Muscle of arm (tissue), 14 donors: ENCODE measurements at places on chromosomes 7 and 10. TPM values are rescaled to one million over a fixed set of nuclear protein-coding genes. Genes with fewer than 3 reads are reported as not detected.

GRCh38 chr7:28823582-28823981 lies 134.5 kb downstream of the TRIL start:
- no peak for DNase-seq

DNA sequence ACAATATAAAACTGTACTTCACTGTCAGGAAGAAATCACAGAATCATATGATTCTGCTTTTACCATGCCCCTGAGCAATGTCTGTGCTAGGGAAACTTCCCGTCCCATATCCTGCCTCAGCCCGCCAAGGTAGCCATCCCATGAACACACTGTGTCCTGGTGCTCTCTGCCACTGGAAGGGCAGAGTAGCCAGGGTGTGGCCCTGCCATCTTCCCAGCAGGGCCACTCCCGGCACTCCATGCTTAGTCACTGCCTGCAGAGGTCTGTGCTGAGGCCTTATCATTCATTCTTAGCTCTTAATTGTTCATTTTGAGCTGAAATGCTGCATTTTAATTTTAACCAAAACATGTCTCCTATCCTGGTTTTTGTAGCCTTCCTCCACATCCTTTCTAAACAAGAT lies 31.8 kb downstream of the AP3M1 start:
- no peak for DNase-seq

- no peak for DNase-seq
These were observed 37.3 kb upstream of the PRKAR2B start for GRCh38 chr7:107007007-107007891.

DNA sequence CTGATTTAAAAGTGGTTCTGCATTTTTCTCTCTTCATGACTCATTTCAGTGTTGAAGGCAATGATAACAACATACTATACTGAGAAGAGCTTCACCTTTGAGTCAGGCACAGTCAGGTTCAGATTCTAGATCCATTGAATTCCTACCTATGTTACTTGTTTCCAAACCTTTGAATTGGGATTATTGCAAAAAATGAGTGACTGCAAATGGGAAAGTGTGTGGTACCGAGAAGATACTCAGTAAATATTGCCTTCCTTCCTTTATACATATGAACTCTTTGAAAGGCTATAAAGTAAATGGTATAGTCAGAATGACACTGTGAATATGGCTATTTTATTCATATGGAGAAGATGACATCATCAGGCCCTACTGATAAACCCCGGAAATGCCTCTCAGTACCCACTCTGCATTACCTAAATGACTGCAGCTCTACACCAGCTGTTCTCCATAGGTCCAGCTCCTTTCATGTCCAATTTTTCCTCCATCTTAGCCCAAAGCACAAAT lies 66.7 kb upstream of the FGL2 start:
- no peak for DNase-seq

DNA sequence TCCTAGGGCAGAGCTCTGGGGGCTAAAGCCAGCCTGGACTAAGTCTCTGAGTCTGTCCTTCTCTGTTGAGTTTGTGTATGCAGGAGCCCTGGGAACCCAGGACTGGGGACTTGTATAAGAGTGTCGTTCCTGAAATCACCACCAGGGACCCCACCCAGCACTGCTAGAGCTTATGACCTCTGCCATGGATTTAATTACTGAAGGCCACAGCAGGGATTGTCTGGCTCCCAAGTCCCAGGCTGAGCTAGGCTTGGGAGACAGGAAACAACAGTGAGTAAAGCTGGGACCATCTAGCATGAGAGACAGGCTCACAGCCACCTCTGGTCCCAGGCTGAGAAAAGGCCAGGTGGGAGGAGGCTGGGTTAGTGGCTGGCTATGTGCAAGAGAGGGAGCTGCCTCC lies 1.4 kb upstream of the TSPAN15 start:
- DNase-seq = no peak

DNA sequence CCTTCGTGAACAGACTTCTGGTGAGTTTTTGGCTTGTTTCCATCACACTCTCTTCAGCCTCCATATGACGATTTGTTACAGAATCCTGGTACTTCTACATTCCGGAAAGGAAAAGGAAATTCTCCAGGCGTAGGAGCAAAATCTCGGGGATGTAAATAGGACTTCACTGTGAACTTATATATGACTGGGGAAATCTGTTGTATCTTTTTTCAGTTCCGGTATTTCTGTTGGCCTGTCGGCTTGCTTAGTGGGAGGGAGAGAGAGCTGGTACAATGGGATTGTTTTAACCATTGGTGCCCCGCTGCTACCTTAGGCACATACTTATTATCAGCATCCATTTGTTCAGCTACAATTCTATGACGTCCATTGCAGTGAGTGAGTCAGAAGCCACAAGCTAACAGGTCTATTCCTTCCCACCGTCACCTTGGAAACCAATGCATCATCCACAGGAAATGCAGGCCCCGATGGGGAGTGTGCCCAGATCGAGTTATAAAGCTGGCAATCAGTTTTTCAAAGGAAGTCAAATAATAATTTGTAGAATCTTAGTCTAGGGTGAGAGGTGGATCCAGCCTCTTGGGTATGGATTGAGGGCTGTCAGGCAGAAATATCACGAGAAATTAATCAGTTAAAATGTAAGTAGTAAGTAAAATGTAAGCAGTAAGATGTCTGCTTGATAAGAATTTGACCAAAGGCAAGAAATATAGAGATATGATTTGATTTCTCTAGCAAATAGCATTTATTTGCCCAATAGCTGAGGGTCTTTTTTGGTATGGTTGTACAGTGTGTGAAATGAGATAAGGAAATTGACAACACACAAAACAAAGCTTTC lies 92.0 kb upstream of the MKLN1 start:
- DNase-seq = no peak

DNA sequence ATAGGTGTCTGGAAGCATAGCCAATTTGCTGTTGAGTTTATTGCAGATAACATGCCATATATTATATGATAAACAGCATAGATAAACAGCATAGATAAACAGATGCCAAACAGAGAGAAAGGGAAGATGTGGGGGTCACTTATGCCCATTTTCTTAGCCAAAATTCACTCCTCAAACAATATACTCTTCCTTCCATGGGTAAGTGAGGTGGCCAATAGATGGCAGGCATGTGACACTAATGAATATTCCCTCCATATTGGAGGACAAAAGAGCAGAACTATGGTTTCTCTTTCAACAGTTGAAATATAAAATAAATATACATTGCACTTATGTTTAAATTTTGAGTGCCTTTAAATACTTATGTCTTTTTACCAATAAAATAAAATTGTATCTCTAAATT lies 1212.8 kb downstream of the REEP3 start:
- DNase-seq = peak; percentile 17

DNA sequence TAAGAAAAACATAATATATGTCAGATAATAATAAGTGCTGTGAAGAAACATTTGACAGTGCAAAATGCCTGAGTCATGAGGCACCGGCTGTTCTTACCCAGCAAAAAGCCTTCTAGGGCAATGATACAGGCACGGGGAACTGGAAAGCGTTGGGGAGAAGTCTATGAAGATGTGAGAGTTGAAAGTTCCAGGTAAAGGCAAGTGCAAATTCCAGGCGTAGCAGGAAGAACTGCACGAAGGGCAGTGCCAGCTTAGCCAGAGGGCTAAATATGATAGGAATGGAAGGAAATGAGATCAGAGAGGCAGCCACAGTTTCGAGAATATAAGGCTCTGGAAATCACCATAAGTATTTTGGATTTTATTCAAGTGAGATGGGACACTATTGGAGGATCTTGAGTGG lies 87.0 kb downstream of the IPMK start:
- DNase-seq = no peak

DNA sequence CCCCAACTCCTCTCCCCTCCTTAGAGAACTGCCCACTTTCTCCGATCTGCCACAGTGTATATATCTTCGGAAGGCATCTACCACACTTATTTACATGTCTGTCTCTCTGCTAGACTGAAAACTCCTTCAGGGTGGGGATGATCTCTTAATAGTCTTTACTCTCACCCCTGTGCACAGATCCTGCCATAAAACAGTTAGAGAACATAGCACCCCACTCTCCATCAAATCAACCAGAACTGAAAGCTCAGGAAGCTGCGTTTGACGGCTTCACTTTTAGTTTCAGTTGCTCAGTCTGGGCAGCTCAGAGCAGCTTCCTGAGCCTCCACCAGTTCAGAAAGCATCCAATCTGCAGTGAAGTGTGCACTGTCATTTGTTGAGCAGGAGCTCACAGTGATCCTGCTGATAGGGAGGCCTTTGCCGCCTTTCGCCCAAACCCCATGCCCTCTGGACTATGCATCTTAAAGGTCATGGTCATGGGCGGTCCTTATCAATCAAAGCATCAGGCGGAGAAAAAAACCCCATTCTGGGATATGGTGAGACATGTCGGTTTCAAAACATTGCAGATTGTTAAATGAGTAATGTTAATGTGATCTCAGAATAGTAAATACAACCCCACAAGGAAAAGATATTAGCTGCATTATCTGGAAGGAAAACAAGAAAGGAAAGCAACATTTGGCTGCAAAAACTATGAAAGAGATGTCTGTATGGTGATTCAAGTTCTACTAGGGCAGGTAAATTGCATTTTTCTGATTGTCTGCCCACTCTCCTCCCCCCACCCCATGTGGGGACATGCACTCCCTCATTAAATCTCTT lies 167.1 kb upstream of the ADO start:
- DNase-seq = peak; percentile 38

- no peak for DNase-seq
These were observed 88.7 kb downstream of the IMMP2L start for GRCh38 chr7:111473449-111474198.

GRCh38 chr7:130758429-130759056 lies 24.5 kb upstream of the KLF14 start:
- peak; percentile 66 for DNase-seq

GRCh38 chr7:31986878-31987518 lies 83.2 kb downstream of the PDE1C start:
- DNase-seq = no peak

DNA sequence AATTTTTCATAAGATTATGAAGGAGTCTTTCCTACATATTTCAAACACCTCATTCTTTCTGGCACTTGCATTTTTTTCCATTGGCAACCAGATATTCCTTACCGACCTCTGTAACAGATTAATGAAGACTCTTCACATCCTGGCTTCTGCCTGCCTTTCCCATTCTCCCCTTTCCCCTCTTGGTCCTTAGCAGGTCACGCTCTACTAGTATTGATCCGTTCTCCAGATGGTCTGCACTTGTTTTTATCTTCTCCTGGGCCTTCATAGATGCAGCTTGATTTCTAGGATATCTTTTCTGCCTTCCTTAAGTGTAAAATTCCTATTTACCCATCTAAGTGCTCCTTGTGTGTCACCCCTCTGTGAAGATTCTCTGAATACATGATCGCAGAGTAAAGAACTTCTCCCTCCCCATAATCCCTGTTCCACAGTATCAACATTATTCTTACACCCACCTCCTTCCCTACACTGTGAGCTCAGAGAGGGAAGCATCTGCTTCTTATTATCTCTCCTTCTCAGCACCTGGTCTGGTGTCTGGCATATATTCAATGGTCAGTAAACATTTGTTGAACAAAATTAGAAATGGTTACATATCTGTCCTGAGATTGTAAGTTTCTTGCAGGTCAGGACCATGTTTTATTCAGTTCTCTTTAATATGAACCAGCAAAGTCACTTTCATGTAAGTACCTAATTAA lies 654.2 kb downstream of the REEP3 start:
- DNase-seq = peak; percentile 12

DNA sequence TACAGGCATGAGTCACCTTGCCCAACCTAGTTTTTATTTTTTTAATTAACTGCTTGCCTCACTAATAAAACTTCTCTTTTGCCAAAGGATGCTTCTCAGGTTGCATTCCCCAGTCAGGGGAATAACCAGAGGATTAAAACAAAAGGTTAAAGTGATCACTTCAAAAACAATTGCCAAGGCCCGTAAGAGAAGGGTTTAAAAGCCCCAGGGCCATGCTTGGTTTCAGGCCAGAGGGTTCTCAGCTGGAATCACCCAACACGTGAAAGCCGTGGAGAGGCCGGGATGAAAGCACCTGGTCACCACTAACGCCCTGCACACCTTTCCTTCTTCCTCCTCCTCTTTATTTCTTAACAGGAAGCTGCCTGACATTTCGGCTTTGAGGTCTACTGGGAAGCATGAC lies 587.5 kb downstream of the PTPRN2 start:
- DNase-seq = no peak

- peak; percentile 25 for DNase-seq
These were observed 149.7 kb downstream of the WNT2 start for GRCh38 chr7:117173035-117173770.

GRCh38 chr7:77727936-77728701 lies 31.9 kb downstream of the RSBN1L start:
- peak; percentile 46 for DNase-seq

GRCh38 chr10:112261281-112261822 lies 21.8 kb upstream of the TECTB start:
- DNase-seq = no peak

- no peak for DNase-seq
These were observed 162.2 kb upstream of the TNS3 start for GRCh38 chr7:47743965-47744591.

- DNase-seq = no peak
These were observed 133.9 kb downstream of the AUTS2 start for GRCh38 chr7:69732203-69732602.

DNA sequence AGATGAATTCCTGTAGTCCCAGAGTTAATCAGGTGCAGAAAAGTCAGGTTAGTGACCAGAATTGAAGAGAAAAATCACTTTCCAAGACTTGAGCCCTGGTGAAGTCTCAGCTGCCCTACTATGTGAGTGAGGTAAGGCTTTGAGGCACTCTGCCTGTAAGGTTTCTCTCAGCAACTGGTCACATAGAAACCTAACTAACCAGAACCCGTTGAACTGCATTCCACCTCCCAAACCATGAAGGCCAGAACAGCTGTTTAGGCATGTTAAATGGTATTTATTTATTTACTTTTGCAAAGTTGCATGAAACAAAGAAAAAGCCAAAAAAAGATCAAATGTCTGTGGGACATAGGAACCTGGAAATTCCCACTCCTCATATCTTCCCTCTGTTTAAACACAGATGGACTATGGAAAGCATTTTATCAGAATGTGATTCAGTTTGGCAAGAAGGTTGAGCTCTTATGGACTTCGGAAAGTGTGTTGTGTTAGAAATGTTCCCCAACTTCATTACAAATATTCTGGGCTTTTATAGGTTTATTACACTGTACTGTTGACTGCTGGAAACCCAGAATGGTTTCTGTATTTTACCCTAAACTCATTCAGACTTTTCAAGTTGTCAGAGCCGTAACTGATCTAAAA lies 12.8 kb upstream of the GPR85 start:
- DNase-seq = no peak

DNA sequence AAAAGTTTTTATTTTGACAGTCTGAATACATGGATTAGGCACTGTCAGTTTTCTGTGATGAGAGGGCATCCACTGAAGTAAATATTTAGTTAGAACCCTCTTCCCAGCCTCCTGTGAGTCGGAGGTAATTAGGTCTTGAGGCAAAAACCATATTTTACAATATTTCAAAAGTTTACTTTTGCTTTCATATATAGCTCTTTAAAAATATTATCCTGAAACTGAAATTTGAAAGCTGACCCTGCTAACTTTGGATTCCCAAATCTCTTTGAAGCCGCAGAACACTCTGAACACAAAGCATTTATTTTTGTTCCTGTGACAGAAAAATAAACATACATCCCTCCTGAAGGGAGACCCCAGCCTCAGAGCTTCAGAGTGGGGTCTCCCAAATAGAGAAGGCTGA lies 317.4 kb downstream of the KIF20B start:
- DNase-seq = no peak

The TUBGCP2 gene
- polyA plus RNA-seq = 37.1 TPM

The UCMA gene
- 1.1 TPM for polyA plus RNA-seq

The UCN3 gene
- not detected for polyA plus RNA-seq

The TMEM225B gene
- polyA plus RNA-seq = not detected

The AFAP1L2 gene
- polyA plus RNA-seq = 35.1 TPM

The MUC3A gene
- polyA plus RNA-seq = not detected
